AG08395 (cell line): ENCODE measurements at places on chromosomes 12 and 14.
A peak's percentile ranks its signal among the peaks of the same experiment; 100 is the strongest.

DNA sequence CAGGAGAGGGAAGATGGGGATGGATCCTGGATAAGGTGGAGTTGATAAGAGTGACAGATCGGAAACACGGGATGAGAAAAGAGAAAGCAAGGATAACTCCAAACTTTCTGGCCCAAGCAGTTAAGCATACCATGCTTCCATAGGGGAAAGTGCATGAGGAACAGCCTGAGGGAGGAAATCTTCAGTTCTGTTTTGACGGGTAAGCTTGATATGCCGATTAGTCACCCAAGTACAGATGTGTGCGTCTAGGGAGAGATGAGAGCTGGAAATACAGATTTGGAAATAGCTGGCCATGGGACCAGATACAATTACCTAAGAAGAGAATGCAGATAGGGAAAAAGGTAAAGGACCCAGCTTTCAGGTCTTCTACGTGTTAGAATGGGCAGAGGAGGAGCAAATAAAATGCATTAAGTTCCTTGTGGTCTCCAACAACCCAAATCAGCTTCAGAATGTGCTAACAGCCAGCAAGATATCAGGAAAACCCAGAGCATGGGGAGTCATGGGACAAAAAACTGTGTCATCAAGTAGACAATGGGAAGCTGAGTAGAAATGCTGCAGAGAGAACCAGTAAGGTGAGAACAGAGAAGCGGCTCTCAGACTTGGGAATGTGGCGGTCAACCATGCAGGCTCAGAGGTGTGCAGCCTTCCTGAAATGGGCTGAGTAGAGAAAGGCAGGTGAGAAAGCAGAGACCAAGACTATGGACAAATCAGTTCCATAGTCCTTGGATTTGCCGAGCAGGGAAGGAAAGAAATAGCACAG is 56.3 kb downstream of the PPP1R36 start:
- DNase-seq, result no peak

DNA sequence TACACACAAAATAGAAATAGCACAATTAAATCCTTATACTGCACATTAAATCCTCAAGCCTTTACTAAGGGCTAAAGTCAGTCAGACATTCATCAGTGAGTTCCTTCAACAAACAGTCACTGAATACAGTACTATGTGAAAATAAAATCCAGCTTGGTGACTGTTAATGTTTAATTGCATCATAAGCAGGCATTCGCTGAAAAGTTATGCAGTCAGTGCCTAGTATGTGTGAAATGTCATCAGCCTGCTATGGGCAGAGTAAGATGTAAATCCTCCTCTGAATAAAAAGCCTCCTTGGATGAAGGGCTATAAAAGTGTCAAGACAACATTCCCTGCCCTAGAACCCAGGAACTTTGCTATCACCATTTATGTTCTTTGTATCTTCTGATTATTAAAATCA is 116.4 kb downstream of the PRICKLE1 start:
- DNase-seq, result peak; percentile 60

DNA sequence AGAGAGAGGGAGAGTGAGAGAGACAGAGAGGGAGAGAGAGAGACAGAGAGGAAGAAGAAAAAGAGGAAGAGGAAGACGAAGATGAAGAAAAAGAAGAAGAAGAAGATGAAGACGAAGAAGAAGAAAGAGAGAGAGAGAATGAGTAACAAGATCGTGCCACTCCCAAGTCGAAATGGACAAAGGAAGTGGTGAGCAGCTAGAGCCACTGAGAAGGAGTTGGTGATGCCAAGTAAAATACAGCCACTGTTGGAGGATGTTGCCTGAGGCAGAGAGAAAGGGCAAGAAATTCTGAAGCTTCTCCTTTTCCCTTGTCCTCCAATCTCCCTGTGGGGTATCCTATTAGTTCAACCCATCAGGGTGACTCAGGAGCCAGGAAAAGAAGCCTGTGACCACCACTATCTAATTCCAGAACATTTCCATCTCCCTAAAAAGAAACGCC is 12.5 kb upstream of the ANAPC5 start:
- DNase-seq, result peak; percentile 16

DNA sequence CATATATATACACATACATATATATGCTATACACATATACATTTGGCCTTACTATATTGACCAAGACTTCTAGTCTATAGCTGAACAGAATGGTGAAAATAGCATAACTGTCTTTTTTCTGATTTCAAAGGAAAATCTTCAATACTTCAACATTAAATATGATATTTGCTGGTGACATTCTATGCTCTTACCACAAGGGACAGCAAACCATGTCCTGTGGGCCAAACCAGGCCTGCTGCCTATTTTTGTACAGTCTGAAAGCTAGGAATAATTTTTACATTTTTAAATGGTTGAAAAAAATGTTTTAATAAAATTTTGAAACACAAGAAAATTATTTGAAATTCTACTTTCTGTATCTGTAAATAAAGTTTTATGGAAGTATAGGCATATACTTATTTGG is 63.6 kb downstream of the EML5 start:
- peak; percentile 4 for DNase-seq

GRCh38 chr12:123024819-123025391 is 44.4 kb downstream of the ARL6IP4 start:
- no peak for DNase-seq

- peak; percentile 10 for DNase-seq
Measured at GRCh38 chr12:65313719-65314317, 35.3 kb downstream of the MSRB3 start.

GRCh38 chr12:94644141-94644979 is 6.0 kb downstream of the TMCC3 start:
- no peak for DNase-seq

DNA sequence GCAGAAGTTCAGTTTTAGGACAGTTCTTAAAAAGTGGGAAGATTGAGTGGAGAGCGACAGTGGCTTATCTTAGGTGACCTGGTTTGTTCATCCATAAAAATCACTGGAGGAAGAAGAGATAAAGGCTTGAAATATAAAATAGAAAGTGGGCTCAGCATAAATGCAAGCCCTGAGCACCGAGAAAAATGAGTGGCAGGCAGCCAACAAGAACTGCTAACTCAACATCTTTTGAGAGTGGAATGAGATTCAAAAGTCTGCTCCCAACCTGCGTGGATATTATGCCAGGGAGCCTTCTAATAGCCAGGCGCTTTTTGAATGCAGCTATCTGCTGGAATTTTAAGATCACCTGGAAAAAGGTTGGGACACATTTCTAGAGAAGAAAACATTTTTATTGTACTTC is 666.5 kb downstream of the FLRT2 start:
- DNase-seq, result no peak

DNA sequence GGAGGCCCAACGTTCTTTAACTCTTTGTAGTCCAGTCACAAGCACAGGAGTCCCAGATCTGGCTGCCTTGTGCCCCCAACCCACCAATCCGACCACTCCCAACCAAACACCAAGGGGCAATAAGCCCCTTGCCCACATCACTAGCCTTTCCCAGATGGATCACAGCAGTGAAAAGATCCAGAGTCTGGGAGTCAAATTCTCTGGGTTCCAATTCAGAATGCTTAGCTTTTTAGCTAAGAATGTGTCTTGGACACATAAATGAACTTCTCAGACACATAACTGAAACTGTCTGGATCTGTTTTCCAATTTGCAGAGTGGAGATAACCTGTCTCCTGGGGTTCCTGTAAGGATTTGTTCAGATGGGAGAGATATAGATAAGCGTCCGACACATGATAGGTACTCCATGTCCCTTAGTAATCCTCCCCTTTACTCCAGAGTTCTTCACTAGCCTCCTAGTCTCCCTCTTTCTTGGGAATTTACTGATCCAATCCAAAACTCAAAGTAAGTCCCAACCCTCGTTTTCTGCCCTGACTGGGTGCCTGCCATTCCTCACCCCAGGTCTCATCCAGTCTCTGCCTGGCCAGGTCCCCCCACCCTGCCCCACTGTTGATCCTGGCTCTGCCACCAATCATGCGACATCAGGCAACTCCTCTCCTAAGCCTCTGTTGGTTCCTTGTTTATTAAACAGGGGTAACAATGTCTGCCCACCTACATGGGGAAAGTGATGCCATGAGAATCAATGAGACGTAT is 439 bp upstream of the TNFRSF1A start:
- no peak for DNase-seq

- no peak for DNase-seq
Measured at GRCh38 chr14:54472315-54472714, 16.5 kb downstream of the GMFB start.

GRCh38 chr14:24122898-24123297 is 7.6 kb upstream of the FITM1 start:
- no peak for DNase-seq

GRCh38 chr12:130873825-130874224 is 2.0 kb downstream of the RAN start:
- no peak for DNase-seq

GRCh38 chr14:81256289-81256960 is 35.7 kb upstream of the GTF2A1 start:
- no peak for DNase-seq

- DNase-seq, result no peak
Measured at GRCh38 chr12:57797933-57798332, 15.3 kb downstream of the TSFM start.

- peak; percentile 73 for DNase-seq
Measured at GRCh38 chr14:26765768-26766520, 168.1 kb upstream of the NOVA1 start.

DNA sequence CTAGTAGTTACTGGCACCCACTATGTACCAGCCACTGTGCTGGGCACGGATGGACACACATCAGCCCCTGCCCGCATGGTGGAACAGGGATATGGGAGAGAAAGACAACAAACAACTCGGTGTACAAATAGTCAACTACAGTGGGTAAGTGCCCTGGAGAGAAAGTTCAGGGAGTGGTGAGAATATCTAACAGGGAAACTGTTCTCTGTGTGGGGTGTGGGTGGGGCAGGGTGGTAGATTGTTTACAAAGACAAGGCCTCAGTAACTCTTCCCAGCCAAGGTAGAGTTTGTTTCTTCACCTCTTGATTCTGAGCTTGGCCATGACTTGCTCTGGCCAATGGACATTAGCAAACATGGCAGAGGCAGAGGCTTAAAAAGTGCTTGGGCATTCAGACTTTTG is 12.9 kb upstream of the CLMN start:
- DNase-seq, result no peak

DNA sequence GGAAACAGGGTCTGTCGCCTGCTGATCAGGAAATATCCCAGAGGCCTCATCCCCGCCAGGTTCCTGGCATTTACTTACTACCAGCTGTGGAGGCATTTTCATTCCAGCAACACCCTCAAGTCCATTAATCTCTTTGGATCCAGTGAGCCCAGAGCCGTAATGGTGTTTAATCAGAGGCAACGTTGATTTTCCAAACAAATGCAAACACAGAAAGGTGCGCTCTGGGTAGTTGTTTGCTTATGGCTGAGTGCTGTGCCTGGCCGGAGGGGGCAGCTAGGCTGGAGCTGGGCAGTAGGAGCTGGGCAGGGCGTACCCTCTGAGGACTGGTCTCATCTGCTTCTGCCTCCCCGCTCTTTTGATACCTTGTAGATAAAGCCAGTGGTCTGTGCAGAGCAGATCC is 110.6 kb downstream of the ADCK1 start:
- no peak for DNase-seq

GRCh38 chr14:96934638-96935330 is 137.6 kb downstream of the VRK1 start:
- DNase-seq, result no peak

GRCh38 chr14:28813810-28814209 is 47.2 kb downstream of the FOXG1 start:
- no peak for DNase-seq

DNA sequence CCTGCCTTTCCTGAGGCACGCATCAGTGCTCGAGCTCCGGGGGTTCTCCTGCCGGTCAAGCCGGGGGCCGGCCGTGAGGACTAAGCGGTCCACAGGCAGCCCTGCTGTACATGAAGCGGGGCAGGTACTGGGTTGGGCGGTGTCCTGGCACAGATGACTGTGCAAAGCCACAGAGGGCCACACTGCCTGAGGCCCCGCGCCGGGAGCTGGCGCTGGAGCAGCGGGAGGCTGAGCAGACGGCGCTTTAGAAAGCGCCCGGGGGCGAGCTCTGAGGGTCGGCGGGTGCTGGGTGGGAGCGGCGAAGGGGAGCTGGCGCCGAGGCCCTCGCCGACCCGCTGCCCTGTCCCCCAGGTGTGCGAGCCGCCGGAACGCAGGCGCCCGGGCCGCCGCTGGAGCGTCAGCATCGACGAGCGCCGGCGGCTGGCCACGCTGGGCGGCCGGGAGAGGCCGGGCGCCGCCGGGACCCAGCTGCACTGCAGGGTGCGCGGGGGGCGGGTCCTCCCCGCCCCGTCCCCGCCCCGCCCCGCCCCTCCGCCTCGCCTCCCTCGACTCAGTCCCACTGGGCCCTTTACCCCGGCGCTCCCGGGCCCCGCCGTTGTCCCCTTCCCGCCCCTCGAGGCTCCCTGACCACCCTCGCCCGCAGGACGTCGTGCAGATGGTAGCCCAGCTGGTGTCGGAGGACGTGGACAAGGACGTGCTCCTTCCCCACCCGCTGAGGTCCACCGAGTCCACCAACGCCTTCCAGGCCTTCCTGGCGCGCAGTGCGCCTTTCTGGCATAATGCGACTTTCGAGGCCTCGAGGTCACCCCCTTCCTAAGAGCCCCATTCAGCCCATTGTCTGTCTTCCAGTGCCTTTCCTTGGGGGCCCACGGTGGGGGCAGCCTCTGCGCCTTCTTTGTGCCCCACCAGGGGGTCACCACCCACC is 8.3 kb upstream of the MTA1 start:
- peak; percentile 92 for DNase-seq

- no peak for DNase-seq
Measured at GRCh38 chr14:35248476-35248788, 43.8 kb upstream of the PSMA6 start.

DNA sequence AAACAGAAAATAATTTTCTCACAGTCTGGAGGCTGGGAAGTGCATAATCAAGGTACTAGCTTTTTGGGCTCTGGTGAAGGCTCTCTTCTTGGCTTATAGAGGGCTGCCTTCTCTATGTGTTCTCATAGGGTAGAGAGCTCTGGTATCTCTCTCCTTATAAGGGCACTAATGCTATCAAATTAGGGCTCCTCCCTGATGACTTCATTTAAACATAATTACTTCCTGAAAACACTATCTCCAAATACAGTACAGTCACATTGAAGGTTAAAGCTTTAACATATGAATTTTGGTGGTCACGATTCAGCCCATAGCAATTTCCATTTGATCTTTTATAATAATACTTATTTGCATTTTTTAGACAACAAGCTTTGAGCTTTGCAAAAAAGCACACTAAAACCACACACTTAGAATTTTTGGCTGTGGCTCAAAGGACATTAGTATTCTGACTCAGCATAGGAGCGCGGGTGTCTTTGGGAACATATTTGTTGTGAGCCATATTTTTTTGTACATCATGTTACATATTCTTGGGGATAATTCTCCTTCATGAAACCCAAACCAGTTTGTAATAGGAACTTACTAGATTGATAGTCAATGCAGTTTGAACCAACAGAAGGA is 808.1 kb upstream of the FBXO33 start:
- DNase-seq, result no peak

- peak; percentile 47 for DNase-seq
Measured at GRCh38 chr12:72272091-72272661, at the start of gene TRHDE. TRHDE (plus strand) TSS chr12:72272370; CDS start chr12:72272644, 274 bp downstream.
